Hindlimb muscle (tissue), 1 donor: ENCODE measurements at places on chromosomes 1 and 21.

GRCh38 chr1:243420016-243420945 lies 164.4 kb downstream of the SDCCAG8 start:
- no peak for DNase-seq

DNA sequence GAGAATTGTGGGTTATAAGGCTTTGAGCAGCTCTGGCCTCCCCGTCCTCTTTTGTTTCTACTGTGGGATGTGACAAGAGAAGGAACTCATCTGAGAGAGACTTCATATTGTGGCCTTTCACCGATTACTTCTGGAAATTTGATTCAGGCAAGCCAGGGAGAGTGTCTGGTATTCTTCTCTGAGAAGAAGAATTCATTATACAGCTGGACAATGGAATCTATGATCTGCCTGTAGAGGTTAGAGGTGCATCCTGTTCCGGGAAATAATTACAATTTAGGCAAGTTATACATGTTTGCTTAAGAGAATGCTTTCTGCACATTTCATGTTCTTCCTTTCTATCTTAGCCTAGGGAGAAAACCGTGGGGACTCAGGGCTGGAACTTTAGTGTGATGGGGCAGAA lies 12.8 kb upstream of the RNU1-2 start:
- DNase-seq: no peak

DNA sequence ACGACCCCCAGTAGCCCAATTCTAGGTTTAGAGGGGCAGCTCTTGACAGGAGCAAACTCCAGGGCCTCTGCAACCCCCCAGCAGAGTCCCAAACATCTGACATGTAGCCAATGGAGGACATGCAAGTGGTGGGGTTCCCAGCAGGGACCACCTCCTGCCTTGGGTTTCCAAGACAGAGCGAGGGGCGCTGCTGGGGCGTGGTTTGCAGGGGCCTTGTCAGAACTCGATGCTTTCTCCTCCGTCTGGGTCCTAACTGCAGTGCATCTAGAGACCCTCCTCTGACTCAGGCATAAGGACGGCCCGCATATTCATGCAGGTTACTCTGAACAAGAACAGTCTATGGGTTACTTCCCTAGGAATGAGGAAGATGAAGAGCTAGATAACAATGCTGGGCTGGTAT lies 17.2 kb downstream of the EPHX1 start:
- no peak for DNase-seq

DNA sequence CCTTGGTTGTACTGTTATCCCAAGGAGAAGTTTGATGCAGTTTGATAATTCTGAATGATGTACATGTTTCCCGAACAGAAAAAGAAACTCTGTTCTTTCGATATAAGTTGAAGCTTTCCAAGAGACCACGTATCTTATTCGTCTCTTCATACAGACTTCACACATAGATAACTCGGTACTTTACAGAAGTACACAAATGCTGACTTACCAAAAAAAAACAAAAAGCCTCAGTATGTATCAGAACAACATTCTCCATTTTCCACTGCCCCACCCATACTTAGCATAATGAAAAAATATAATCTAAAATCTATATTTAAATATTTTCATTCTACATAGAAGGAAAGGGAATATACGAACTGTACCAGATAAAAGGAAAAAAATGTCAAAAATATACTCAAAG lies 2.2 kb downstream of the FOXJ3 start:
- no peak for DNase-seq

GRCh38 chr1:15610167-15610566 lies 7.1 kb upstream of the DDI2 start:
- DNase-seq: no peak
